ENCODE measurements at places on chromosomes 1 and 21.

DNA sequence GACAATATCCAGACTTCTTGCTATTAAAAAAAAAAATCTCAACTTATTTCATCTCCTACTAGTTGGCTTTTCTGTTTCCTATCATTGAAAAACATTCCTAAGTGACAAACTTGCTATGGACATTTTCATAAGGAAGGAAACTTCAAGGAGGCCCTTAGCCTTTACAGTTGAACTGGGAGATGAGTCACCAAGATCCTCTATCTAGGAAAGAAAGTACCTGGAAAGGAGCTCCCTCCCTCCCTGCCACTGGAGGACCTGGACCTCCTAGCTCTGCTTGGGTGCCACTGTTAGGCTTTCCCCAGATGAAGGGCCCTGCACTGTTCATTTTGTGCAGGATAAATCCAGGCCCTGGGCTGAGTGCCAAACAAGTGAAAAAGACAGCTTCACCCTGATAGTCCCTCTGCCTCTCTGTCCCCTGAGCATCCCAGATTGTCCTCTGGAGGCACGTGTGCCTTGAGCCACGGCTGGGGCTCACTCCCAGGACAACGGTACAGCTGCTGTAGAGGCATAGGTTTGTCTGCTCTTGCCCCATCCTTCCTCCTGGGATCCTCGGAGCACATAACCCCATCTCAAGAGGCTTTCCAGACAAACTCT, 40.2 kb upstream of the SOX13 start:
- no peak for DNase-seq

DNA sequence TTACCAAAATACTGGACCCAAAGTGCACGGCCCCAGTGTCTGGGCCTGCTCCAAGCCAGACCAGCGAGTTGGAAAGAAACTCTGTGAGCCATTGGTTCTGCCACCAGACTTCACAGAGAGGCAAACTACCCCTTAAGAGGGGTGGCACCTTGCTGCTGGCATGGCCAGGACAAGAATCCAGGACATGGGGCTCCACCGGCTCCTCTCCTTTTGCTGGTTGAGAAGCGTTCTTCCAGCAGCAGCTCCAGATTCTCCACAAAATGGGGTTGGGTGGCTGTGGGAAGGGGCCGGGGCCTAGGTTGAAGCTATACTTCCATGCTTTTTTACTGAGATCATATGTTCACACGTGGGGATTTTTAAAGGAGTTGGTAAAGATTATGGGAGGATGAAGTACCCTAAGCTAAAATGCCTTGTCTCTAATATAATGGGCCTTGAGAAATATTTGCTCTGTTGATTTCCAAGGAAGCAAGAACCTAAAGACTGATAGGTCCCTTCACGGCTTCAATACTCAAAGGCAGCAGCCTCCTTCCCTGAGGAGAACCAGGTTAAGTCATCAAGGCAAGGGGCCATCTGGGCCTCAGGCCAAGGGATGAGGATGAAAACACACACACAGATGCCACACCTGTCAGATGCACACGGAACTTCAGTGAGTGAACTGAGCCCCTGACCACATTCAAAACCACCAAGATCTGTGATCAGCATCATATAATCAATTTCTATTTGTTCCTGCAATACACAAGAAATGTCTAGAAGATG, 3.1 kb downstream of the C1orf198 start:
- no peak for DNase-seq

DNA sequence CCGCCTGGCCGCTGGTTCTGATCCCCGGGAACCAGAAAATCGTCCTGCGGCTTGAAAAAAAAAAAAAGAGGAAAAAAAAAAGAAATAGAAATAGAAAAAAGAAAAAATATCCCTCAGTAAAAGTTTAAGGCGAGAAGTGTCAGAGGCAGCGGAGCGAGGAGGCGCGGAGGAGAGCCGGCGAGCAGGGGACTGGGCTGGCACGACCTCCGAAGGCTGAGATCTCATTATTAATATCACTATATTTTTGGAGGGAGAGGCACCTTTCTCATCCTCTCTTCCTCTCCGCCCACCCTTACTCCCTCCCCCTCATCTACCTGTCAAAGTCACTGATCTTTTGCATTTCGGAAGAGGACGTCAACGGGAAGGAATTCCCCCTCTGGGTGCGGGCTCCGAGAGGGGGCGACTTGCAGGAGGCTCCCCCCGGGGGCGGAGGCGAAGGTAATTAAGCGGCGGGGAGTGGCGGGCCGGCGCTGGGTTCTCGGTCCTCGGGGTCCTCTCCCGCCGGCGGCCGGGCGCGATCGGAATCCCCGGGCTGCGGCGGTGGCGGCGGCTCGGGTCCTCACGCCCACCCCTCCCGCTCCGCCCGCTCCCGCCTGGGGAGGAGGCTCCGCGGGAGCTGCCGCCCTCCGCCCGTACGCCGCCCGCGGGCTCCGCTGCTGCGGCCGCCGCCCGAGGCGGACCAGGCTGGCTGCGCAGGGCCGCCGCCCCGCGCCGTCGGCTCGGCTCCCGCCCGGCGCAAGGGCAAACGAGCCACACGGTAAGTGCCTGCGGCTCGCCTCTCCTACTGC, at the start of gene NTNG1:
Gene NTNG1 (plus strand): TSS at position 337 of the 788 bp plus-strand sequence.
- DNase-seq, result peak; percentile 66

DNA sequence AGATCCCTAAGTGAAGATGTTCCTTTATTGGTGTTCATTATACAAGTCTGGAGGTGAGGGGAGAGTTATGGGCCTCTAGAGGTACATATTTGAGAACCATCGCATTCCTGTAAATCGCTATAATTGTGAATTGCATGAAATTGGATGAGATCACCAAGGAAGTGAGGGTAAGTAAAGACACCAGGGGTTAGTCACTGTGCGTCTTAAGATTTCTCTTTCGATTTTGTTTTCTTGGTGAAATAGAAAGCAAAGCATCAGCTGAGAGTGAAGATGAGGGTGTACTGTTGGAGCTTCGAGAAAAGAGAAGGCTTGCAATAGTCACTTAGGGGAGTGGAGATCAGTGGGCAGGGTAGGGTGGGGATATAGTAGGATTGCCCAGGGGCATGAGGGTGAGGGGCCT, 82.1 kb downstream of the RAVER2 start:
- DNase-seq, result no peak

GRCh38 chr1:225451840-225452515, 24.1 kb upstream of the LBR start:
- peak; percentile 56 for DNase-seq

GRCh38 chr1:36814774-36815173, 219.5 kb downstream of the GRIK3 start:
- DNase-seq, result no peak

- DNase-seq, result no peak
Observed at GRCh38 chr1:31586376-31587327, 10.3 kb downstream of the TINAGL1 start.

DNA sequence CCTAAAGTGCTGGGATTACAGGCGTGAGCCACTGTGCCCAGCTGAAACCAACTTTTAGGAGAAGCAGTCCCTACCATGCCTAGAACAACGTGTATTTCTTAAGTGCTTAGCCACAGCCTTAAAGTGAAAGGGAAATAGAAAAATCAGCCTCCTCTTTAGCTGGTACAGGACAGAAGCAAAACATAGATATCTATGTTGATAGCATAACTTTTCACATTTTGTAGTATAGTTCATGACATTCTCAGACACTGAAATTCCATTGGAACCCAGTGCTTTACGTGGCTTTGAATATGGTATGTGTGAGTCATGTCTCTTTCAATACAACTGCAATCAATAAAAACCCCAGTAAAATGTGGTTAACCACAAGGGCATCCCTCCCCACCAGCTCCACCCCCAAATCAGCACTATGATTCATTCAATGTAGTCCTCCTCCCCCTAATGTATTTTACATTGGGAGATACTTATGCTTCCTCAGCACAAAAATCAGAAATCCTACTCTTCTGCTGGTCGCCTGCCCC, 32.1 kb downstream of the TGFB2 start:
- no peak for DNase-seq

- DNase-seq, result no peak
Observed at GRCh38 chr1:243667591-243667990, 182.5 kb downstream of the AKT3 start.

DNA sequence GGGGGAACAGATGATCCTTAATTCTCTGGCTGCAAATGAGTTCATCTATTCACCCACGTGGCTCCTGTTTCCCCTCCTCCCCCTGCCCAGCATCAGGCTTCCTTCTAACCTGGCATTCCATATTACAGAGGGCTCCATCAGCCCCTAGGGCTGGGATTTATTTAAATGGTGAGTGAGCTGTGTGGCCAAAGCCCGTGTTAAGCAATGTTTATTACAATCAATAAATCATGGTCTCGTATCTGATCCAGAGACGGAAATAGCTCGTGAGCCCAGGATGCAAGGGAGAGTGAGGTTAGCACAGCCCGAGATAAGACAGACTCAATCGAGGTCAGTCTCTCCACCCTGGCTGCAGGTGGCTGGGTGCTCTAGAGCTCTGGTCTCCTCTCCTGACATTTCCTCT, 43.1 kb upstream of the IGSF21 start:
- DNase-seq, result no peak

GRCh38 chr1:226730836-226731235, 8.2 kb downstream of the ITPKB start:
- no peak for DNase-seq

- no peak for DNase-seq
Observed at GRCh38 chr1:88036345-88037014, 647.6 kb upstream of the PKN2 start.
